T-helper 1 cell (primary cell): ENCODE measurements at places on chromosomes 7 and 10.

GRCh38 chr7:1521456-1521855 is 9.0 kb upstream of the MAFK start:
- no peak for DNase-seq

GRCh38 chr7:108417144-108417543 is 39.1 kb downstream of the NRCAM start:
- no peak for DNase-seq

DNA sequence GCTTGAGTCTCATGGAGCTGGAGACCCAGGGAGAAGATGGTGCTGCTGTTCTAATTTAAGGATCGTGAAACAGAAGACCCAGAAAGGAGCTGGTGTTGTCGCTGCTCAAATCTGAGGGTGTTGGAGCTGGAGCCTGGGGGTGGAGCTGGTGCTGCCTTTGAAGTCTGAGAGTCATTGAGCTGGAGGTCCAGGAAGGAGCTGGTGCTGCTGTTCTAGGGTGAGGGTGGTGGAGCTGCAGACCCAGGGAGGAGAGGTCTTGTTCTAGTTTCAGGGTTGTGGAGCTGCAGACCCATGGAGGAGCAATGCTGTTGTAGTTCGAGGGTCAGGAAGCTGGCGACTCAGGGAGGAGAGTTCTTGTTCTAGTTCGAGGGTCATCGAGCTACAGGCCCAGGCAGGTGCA is 84.1 kb upstream of the ZNF479 start:
- no peak for DNase-seq

DNA sequence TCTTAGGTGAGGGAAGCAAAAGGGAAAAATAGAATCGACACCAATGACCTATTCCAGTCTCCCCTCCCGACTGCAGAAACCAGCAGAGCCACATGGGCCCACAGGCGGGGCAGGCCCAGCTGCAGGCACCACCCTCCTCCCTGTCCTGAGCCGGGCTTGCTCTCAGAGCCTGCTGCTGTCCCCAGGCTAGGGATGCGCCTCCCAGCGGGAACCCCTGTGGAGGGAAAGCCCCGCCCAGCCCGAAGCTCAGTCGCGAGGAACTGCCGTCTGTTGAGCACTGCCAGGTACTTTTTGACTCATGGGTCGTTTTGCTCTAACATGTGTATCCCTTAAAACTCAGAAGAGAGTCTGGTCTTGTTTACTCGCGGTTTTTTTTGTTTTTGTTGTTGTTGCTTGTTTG is 124.5 kb upstream of the RET start:
- DNase-seq = no peak

DNA sequence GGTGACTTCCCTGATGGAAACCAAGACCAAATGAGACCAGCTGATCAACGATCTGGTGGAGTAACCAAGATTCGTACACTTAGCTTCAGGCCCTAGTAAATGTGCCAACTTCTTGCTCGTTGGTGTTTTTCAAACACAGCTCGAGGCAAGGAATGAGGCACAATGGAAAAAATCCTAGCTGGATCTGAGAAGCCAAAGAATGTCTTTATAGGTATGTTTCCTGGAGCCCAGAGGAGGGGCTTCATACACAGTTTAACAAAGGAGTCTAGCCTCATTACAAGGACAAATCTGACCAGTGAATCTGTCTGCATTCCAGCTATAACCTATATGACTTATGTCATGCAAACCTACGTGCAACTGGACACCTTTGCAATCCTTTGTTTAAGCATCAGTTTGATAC is 3.7 kb downstream of the COL17A1 start:
- DNase-seq = no peak

DNA sequence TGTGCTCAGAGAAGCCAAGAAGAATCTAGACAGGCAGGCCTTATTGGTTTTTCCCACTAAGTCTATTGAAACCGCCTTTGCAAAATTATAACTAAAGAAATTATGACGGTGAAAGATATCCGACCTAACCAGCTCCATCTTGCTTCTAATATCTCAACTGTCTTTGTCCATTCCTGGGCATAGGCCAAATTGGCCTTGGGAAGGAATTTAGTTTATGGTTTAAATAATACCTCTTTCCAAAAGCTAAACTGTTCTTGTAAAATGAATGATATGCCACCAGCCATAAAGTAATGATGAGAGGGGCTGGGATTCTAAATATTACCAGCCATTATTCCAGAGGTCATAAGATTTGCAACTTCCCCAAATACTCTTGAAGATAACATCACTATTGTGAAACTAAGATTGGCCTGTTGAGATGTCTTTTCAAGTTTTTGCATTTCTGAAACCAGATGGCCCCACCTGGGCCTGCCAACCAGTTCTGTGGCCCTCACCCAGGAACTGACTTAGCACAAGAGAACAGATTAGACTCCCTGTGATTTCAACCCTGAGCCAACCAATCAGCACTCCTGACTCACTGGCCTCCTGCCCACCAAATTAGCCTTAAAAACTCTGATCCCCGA is 41.2 kb upstream of the SLC35G1 start:
- DNase-seq = no peak

GRCh38 chr7:80439894-80440821 is 71.7 kb downstream of the GNAT3 start:
- DNase-seq = no peak

DNA sequence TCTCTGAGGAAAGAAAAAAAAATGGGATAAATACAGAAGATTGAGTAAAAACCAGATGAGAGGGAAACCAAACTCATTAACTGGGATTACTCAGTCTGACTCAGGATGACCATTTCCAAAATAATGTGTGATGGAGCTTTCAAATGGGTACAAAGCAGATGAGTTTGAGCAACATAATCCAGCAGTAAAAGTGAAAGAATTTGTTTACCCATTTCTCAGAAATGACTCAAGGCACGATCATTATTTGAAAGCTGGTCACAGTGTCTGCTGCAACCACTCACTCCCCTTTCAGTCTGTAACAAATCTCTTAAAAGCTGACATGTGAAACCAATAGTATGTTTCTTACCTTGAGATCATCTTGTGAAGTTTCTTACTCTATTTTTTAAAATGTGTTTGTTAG is 104.7 kb upstream of the KLF14 start:
- peak; percentile 66 for DNase-seq

GRCh38 chr7:1033546-1034145 is 10.7 kb upstream of the GPR146 start:
- DNase-seq = peak; percentile 34

GRCh38 chr10:8360814-8361509 is 306.5 kb downstream of the GATA3 start:
- DNase-seq = no peak

GRCh38 chr10:104441329-104442000 is 87.8 kb downstream of the CFAP58 start:
- DNase-seq = no peak

GRCh38 chr10:79433324-79434222 is 11.9 kb downstream of the ZCCHC24 start:
- DNase-seq = no peak

GRCh38 chr7:30907527-30908267 is 4.0 kb upstream of the AQP1 start:
- no peak for DNase-seq

- no peak for DNase-seq
Observed at GRCh38 chr10:58757352-58758065, 244.8 kb downstream of the BICC1 start.

DNA sequence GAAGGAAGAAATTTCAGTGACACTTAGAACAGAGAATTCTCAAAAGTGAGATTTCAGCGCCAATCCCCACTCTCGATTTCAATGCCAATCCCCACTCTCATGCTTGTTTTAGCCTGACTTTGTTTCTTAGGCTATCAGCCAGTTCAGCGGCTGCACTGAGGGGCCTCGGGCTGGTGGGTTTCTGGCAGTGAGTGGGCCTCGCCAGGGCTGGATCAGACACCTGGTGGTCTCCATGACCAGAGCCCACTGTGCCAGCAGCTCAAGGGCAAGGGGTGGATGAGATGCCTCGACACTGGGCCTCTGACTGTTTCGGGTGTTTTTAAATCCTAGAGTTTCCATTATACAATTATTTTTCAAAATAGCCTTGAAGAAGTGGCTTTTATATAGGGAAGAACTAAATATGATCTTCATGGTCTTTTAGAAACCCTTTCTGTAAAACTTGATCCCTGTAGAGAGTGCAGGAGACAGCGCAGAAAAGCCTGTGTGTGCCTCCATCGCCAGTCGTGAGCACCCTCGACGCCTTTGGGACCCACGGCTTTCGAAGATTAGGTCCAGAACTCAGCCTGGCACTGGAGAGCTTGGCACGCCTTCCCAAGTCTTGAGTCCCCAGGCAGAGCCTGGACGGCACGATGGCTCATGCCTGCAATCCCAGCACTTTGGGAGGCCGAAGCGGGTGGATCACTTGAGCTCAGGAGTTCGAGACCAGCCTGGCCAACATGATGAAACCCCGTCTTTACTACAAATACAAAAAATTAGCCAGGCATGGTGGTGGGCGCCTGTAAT is 76.2 kb downstream of the INPP5A start:
- no peak for DNase-seq

GRCh38 chr7:41774966-41775365 is 72.1 kb upstream of the INHBA start:
- DNase-seq = no peak

GRCh38 chr7:21869785-21870402 is 75.8 kb downstream of the CDCA7L start:
- DNase-seq = no peak

- no peak for DNase-seq
Observed at GRCh38 chr10:17427201-17427600, 27.2 kb downstream of the ST8SIA6 start.

GRCh38 chr10:74612195-74612594 is 214.2 kb upstream of the KAT6B start:
- no peak for DNase-seq

DNA sequence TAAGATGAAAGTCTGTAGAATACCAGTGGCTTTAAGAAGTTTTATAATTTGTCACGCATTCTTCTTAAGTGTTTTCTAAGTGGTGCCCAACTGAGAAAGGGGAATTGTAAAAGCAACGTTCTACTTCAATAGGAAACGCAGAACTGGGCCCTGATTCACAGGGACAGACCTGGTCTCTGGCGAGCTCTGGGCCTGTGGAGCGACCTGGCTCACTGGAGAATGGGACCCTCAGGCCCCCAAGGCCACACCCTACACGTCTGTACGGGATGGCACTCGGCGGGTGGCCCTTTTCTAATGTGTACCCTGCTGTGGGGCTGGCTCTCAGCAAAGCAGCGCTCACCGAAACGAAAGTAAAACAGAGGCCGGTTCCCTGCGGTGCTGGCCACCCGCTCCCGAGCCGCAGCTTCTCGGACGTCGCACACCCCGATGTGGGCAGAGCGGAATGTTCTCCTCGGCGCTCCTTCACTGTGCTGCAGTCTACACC is 205.0 kb downstream of the DIP2C start:
- DNase-seq = no peak

DNA sequence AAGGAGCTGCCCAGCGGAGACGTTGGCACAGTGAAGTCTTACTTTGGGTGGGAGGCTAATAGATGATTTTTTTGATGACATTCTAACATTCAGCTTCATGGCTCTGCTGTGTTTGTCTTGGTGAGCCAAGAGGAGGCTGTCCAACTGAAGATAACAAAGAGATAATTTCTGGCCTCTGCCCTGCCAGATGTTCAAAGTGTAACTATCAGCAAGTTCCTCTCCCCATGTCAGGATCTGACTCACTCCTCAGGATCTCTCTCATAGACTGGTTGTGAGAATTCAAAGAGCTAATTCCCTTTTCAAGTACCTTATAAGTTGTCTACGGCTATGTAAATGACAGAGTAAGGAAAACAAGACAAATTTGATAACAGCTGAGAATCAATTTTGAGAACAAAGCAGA is 1340.9 kb downstream of the XPNPEP1 start:
- no peak for DNase-seq

DNA sequence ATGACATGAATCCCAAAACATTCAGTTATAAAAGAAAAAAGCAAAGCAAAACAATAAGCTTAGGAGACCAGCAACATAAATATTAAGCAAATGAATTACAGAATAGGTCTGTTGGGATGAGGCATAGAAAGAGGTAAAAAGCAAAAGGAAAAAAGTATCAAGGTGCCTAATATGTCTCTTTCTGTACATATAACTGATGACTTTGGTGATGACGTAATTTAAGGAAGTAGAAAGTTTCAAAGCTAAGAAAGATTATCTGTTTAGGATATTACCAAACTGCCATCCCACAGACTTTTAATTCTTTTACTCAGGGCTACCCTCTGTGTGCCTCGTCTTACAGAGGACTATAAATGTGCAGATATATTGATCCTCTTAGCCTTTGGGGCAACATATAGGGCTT is 1066.5 kb downstream of the SORCS3 start:
- no peak for DNase-seq

DNA sequence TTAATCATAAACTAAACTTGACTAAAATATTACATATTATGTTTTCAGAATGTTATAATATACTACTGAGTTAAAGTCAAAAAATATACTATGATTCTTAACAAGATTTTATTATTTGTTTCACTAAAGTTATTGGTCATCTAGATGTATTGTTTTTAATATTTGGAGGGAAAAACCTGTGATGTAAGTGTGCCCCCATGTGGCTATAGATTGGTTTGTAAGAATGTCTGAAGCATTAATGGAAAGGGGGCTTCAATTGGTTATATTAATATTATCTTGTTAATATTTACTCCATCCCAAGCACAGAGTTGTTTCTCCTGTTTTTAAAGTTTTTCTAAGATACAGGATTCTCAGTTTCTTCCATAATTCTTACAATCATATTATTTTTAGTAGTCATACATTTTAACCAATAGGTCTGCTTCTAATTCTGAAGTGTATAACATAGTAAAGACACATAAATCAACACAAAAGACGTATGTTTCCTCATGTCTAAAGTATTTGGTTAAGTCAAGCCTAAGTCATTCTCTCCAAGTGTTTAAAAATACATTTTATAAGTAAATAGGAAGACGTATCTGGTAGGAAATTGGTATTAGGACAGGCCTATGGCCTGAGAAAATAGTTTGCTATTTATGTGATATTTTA is 58.0 kb downstream of the GNAT3 start:
- no peak for DNase-seq

DNA sequence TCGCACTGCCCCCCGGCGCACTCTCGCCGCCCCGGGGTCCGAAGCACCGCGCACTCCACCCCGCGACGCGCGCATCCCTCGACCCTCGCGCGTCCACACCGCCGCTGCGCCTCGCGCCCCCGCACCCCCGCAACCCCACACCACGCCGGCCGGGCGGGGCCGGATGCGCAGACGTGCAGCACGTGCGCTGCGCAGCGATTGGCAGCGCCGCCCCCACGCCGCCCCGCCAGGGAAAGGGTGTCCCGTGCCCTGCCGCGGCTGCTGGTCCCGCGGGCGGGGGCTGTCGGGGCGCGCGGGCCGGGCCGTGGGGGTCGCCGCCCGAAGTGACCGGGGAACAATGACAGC is 53.7 kb upstream of the KDM7A start:
- DNase-seq = peak; percentile 64

DNA sequence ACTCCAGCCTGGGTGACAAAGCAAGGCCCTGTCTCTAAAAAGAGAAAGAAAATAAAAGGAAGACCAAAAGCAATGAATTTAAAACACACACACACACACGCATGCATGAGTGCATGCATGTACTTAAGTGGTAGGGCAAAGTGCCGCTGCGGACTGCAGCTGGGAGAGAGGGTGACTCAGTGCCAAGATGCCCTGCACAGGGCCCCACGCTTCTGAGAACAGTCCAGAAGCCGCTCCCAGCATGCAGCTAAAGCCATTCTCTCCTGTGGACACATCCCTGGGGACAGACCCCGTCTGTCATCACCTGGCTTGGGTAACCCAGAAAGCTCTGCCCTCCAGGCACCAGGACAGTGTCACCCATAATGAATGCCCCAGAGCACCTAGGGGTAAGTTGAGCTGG is 61.0 kb upstream of the MYL10 start:
- DNase-seq = no peak
